ENCODE measurements at places on chromosomes 2 and 18. TPM values are rescaled to one million over a fixed set of nuclear protein-coding genes. Genes with fewer than 3 reads are reported as not detected.

The POMC gene
- total RNA-seq = 0.68 TPM

The XRCC5 gene
- 282 TPM for total RNA-seq

The ACTG2 gene
- 918 TPM for total RNA-seq

The CUL3 gene
- total RNA-seq = 89.5 TPM

GRCh38 chr2:217103752-217104545 lies 244.1 kb upstream of the TNP1 start:
- DNase-seq = no peak

- no peak for DNase-seq
Observed at GRCh38 chr18:4599312-4599711, 144.2 kb upstream of the DLGAP1 start.

DNA sequence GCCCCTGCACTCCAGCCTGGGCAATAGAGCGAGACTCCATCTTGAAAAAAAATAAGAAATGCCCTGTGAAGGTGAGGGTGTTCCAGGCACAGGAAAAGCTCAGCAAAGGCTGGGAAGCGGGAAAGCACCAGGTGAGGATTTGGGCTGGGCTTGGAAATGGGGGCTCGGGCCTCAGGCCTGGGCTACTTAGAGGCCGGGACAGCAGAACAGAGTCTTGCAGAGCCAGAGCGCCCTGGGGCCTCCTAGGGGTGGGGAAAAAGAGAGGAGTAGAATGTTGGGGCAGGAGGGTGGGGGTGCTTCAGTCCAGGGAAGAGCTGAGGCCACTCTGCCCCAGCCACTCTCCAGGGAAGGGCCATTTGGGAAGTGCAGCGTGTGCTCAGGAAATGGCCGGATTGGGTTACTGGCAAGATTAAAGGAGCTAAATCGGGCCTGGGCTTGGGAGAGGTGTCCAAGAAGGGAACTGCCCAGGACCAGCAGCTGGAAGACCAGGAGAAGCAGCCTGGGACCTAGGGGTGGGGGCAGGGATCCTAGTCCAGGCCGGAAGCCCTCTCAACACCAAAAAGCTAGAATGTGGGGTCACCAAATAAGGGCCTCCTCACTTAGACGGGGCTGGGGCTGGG lies 13.8 kb upstream of the DES start:
- DNase-seq = no peak

- DNase-seq = no peak
Observed at GRCh38 chr2:138421971-138422335, 79.6 kb upstream of the SPOPL start.

GRCh38 chr2:88179228-88179679 lies 9.1 kb downstream of the THNSL2 start:
- no peak for DNase-seq
